ENCODE measurements at places on chromosomes 16 and 17.

DNA sequence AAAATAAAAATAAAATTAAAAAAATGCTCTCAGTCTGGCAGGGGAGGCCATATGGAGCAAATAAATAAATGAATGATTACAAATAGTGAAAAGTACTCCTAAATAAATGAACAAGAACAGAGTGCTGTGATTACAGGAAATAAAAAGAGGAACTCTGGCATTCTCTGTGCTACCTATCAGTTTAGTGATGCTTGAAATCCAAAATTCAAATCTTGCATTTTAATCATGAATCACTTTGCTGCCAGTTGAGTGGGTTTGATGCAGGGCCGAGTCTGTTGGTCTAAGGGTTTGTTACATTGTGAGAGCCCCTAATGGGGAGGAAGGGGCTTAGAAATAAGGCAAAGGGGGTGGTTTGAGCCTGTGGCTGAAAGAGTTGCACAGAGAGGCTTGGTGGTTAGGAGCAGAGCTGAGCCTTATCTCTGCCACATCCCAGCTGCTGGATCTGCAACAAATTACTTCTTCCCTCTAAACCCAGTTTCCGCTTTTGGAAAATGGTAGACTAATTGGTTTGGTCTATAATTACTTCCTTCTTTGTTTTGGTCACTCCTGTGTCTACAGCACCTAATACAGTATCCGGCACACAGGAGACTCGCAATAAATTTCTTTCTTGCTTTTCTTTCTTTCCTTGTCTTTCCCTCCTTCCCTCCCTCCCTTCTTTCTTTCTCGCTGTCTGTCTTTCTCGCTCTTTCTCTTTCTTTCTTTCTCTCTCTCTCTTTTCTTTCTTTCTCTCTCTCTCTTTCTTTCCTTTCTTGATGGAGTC, 6.3 kb upstream of the ABCC1 start:
- peaks cover 6% of the 10 kb centered on the region for H3K4me1 ChIP-seq
- peaks cover 4% of the 10 kb centered on the region for H3K27me3 ChIP-seq

GRCh38 chr16:12781777-12782176, 21.9 kb downstream of the CPPED1 start:
- no peaks in the 10 kb centered on the region for H3K4me1 ChIP-seq
- no peaks in the 10 kb centered on the region for H3K36me3 ChIP-seq
- H3K27me3 ChIP-seq, result no peaks in the 10 kb centered on the region
- H3K27ac ChIP-seq, result no peak overlapping the region
- H3K4me3 ChIP-seq, result no peak overlapping the region

DNA sequence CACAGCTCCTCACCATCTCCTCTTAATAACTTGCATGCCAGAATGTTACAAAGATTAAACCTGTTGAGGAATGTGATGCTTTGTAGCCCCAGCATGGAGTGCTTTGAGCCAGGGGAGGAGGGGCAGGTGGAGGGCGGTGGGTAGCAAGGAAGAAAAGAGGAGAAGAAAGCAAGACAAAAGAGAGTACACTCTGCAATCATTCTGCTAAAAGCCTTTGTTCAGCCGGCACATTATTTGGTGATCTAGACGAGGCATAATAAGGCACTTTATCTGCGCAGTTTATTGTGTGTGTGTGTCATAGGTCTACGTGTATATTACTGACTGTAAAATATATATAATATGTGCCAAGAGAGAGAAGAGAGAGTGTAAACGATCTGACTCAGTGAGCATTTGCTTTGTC, 139.1 kb downstream of the SOX9 start:
- H3K4me3 ChIP-seq, result no peak overlapping the region
- H3K27me3 ChIP-seq, result no peaks in the 10 kb centered on the region
- H3K36me3 ChIP-seq, result no peaks in the 10 kb centered on the region
- DNase-seq, result no peak
- H3K27ac ChIP-seq, result no peak overlapping the region
- H3K4me1 ChIP-seq, result no peaks in the 10 kb centered on the region

- H3K27ac ChIP-seq, result no peak overlapping the region
- no peak for DNase-seq
- H3K36me3 ChIP-seq, result no peaks in the 10 kb centered on the region
- H3K4me1 ChIP-seq, result no peaks in the 10 kb centered on the region
- no peaks in the 10 kb centered on the region for H3K27me3 ChIP-seq
- no peak overlapping the region for H3K4me3 ChIP-seq
Observed at GRCh38 chr17:70905796-70906195, 736.5 kb downstream of the KCNJ2 start.

DNA sequence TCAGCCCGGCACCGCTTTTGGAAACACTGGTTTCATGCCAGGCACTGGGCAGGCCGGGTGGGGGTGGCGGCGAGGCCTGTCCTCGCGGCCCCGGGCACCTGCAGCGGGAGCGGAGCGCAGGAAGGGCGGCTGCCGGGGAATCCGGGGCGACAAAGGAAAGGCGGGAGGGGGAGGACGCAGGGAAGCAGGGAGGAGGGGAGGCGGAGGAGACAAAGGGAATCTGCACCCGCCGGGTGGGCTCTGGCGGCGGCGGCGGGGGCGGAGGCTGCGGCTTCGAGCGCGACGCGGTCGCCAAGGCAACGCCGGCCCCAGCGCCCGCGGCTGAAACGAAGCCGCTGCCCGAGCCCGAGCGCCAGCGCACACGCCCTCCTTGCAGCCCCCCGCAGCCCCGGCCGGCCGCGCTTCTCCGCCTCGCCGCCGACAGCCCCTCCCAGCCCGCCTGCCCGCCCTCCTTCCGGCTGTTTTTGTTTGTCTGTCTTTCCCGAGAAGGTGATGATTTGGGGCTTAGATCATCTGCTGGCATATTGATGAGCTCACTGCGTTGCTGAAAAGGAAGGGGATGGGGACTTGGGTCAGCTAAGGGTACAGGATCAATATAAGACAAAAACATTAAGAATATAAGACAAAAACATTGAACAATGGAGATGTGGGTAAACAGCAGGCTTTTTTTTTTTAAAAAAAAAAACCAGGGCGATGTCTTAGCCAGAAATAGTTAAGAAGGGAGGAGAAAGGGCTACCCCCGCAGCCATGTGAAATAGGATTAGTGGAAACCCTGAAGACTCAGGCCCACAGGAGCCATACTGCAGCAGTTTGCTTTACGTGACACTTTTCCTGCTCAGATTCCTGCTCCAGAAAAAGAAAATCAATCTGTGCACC, 32.7 kb downstream of the CDK5R1 start:
- peak overlapping the region; percentile 64 for H3K27ac ChIP-seq
- peak overlapping the region; percentile 50 for H3K4me3 ChIP-seq
- peaks cover 35% of the 10 kb centered on the region for H3K4me1 ChIP-seq
- no peaks in the 10 kb centered on the region for H3K36me3 ChIP-seq

DNA sequence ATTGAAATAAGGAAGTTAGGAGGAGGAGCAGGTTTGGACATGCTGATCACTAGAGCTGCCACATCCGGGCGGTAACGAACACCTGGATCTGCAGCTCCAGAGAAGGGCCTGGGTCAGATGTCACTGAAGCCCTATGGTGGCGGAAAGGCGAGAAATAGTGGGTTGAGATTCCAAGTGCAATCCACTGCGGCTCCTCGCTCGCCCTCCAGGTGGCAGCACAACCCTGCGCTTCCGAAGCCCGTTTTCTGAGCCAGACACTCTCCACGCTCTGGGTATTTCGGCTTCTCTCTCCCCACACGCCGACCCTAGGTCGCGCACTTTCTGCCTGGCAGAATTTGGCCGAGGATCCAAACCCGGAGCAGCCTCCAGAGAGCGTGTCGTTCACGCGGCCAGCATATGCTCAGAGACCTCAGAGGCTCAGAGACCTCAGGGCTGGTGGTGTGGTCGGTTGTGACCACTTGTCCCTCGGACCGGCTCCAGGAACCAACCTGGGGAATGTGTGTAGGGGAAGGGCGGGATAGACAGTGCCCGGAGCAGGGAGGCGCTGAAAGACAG, 922 bp upstream of the SLC2A4 start:
- peak overlapping the region; percentile 40 for H3K27ac ChIP-seq
- peaks cover 4% of the 10 kb centered on the region for H3K27me3 ChIP-seq

DNA sequence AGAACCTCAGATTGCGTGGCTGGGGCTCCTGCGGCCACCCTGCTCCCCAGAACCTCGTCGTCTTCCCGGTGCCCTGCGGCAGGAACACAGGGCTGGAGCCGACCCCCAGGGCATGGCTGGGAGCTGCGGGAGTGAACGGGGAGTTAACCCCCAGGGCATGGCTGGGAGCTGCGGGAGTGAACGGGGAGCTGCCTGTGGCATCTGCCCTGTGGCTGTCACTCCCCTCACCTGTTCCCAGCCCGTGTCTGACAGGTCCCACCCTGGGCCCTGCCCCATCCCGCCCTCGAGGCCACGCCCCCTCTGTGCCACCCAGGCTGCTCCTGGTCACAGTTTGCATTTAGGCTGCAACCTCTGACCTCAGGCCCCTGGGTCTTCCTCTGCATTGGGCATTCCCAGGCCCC, 39.4 kb upstream of the ACSF3 start:
- H3K4me1 ChIP-seq, result peaks cover 9% of the 10 kb centered on the region
- no peak for DNase-seq
- no peak overlapping the region for H3K27ac ChIP-seq
- no peak overlapping the region for H3K4me3 ChIP-seq

DNA sequence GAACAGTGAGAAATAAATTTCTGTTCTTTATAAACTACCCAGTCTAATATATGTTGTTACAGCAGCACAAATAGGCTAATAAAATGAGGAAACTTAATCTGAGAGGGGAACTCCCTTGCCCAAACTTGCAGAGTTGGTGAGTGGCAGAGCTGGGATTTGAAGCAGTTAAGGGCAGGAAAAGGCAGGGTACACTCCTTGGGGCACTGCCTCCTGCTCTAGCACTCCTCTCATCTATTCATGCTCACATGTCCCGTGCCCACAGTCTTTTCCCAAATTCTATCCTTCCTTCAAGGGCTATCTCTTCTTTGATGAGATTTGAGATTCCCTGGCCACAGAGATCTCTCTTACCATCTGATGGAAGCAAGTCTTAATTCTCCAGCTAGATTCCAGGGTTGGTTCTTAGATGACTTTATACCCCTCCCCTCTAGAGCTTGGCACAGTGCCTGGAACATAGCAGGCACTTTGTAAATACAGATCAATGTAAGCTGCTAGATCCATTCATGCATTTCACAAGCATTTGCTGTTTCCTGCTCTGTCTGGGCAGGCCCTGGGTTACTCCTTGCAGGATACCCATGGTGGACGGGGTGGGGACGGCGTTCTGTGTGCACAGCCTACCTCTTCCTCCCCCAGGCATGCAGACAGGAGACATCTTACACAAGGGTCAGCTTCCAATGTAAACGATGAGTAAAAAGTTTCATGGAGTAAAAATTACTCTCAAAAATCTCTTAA, 39.2 kb upstream of the ABCC12 start:
- no peak for DNase-seq
- no peak overlapping the region for H3K27ac ChIP-seq
- H3K4me1 ChIP-seq, result no peaks in the 10 kb centered on the region
- H3K36me3 ChIP-seq, result no peaks in the 10 kb centered on the region
- no peaks in the 10 kb centered on the region for H3K27me3 ChIP-seq

GRCh38 chr16:66900721-66901441, 17.8 kb downstream of the CDH16 start:
- no peaks in the 10 kb centered on the region for H3K36me3 ChIP-seq
- no peak overlapping the region for H3K27ac ChIP-seq
- peaks cover 1% of the 10 kb centered on the region for H3K27me3 ChIP-seq

All from SJCRH30 (cell line).